CD4-positive, alpha-beta T cell treated with Interleukin-2 at 100 ng/mL for 4 hours (primary cell): ENCODE measurements at places on chromosomes 4 and X.
A peak's percentile ranks its signal among the peaks of the same experiment; 100 is the strongest.

DNA sequence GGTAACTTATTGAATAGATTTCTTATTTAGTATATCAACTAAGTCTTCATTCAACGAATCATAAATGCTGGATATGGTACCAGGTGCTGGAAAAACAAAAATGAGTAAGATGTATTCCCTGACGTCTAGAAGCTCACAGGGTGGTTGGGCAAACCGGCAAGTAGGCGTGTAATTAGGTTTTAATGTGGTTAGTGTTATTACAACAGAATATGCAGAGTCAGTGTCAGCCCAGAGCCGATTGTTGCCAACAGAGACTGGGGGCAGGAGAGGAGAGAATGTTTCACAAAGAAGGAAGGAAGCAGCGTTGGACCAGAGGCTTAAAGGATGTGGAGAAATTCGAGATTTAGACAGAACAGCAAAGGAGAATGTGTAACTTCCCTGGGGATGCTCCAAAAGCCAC lies 111.7 kb downstream of the TENM3 start:
- no peak for DNase-seq

- DNase-seq = no peak
Observed at GRCh38 chr4:151887031-151887815, 126.4 kb upstream of the GATB start.

- DNase-seq = no peak
Observed at GRCh38 chr4:73741031-73741749, 821 bp downstream of the CXCL8 start.

DNA sequence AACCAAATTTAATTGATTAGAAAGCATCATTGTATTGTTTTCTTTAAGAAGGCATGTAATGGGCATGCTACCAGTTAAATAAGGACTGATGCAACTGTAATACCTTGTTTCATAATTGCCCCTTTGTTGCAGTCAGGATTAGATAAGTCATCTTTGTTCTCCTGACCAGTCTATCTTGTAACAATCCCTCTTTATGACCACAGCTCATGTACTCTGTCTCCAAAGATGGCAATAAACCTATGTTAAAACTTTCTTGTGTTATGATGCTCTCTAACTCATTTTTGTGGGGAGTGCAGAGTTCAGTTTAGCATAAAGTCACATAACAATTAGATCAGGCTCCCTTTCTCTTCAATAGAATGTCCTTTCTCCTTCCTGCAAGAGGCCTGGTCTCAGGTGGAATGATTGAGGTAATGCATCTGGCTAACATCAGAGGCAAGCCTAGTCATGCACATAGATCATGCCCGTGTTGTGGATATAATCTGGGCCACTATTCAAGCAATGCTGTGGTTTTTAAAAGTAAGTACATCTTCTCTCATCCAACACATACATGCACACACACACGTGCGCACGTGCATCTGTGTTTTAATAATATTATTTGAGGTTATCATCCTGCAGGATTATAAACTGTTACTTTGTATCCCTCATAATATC lies 45.6 kb downstream of the TMEM154 start:
- no peak for DNase-seq

GRCh38 chr4:112099701-112100297 lies 45.5 kb upstream of the FAM241A start:
- peak; percentile 62 for DNase-seq

- DNase-seq = no peak
Observed at GRCh38 chr4:13527192-13527980, 16.9 kb downstream of the NKX3-2 start.

GRCh38 chrX:13376857-13377549 lies 57.1 kb upstream of the ATXN3L start:
- no peak for DNase-seq

- DNase-seq = no peak
Observed at GRCh38 chr4:38237139-38237538, 276.9 kb downstream of the PTTG2 start.

- DNase-seq = no peak
Observed at GRCh38 chr4:1104647-1105046, 8.7 kb downstream of the RNF212 start.

GRCh38 chr4:114100288-114101031 lies 121.0 kb upstream of the ARSJ start:
- no peak for DNase-seq

- DNase-seq = no peak
Observed at GRCh38 chr4:74056858-74057562, 18.5 kb upstream of the CXCL3 start.

DNA sequence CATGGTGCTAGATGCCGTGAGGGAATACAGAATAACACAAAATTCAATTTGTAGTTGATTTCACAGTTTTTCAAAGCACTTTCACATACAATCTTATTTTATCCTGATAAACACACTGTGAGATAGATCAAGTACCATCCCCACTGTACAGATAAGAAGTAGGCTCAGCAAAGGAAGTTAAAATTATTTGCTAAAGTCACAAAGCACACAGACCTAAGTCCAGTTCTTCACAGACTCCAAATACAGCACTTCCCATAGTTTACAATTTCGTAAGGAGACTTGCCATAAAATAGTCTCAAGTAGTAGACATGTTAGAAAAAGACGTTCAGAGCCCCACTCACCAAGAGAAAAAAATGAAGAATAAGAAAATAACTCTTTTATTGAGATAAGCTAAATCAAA lies 7.8 kb upstream of the CUL4B start:
- no peak for DNase-seq

GRCh38 chr4:27692158-27692557 lies 831.5 kb downstream of the STIM2 start:
- no peak for DNase-seq

- peak; percentile 19 for DNase-seq
Observed at GRCh38 chrX:45083314-45083713, 117.4 kb downstream of the DIPK2B start.

DNA sequence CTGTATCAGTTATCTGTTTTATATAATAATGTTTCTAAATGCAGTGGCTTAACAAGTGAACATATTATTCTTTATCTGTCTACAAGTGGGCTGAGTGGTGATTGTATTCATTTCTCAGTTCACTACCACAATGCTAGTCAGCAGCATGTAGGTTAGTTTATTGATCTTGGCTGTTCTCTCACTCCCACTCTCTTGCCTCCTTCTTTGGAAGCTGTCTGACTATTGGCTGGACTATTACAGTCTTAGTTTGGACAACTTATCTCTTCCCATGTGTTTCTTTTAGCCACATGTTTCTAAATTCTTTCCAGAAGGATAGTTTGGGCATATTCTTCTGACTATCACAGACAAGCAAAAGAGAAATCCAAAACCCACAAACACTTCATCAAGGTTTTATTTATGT lies 459.5 kb upstream of the AGA start:
- DNase-seq = no peak

- DNase-seq = no peak
Observed at GRCh38 chr4:53191997-53192396, 173.9 kb downstream of the SCFD2 start.

DNA sequence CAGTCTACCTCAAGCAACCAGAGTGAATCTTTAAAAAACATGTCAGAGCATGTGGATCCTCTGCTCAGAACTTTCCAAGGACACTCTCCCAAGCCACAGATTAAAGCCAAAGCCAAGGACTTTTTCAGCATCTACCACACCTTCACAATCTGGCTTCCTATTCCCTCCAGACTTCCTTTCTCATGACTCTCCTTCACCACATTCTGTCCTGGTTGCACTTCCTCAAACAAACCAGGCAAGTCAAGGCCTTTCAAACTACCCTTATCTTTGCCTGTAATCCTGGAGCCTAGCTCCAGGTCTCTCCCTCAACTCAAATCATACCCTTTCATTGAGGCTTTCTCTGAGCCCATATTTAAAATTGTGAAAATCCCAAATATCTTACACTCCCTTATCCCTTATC lies 191.6 kb upstream of the GALNTL6 start:
- DNase-seq = no peak

GRCh38 chr4:48321312-48321711 lies 20.0 kb upstream of the SLAIN2 start:
- no peak for DNase-seq

- no peak for DNase-seq
Observed at GRCh38 chrX:40145923-40146261, 48.1 kb upstream of the BCOR start.

DNA sequence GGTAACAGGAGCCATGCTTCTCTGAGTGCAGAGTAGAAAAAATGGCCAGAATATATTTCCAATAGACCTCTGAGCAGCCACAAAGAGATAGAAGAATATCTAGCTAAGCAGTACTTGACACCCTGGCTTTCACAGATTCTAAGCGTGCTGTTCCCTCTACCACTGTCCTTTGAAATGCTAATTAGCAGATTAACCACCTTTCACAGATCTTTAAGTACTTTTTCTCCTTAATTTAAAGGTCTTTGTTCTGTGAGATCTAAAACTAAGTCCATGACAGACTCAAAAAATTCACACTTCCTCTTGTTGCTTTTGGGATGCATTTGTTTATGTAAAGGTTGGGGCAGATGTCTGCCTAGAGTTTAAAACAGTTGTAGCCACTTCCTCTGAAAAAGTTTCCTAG lies 28.3 kb upstream of the MAGEC2 start:
- no peak for DNase-seq

- no peak for DNase-seq
Observed at GRCh38 chr4:86330961-86331742, 28.7 kb downstream of the MAPK10 start.

DNA sequence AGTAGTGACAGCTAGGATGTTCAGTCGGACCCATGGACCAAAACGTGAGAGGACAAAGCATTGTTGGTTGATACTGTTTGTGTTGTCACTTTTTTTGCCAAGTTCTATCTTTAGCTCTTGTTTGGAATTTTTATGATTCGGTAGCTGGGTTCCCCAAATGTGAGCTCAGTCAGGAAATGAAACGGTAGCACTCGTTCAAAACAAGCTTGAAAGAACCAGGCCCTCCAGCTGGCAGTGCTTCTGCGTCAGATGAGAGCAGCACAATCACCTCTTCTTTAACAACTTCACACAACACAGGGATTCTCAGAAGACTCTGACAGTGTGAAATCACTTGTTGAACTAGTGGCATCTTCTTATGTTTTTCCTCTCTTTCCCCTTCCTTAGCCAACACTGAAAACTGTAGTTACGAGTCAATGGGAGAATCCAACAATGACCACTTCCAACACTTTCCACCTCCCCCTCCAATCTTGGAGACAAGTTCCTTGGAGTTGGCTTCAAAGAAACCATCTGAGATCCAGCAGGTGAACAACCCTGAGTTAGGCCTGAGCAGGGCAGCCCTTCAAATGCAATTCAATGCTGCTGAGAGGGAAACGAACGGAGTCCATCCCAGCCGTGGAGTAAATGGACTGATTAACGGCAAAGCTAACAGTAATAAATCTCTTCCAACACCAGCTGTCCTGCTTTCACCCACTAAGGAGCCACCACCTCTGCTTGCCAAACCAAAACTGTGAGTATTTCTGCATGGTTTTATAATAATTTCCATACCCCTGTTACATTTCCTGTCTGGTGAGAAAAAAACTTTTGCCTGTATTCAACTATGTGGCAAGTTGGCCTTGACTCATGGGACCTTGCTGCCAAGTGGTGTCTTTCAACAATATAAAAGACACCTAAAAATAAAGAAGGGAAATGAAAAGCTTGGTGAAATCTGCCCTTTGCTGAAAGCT lies 214.6 kb downstream of the PALLD start:
- DNase-seq = no peak

GRCh38 chr4:158829254-158829653 lies 60.4 kb downstream of the FNIP2 start:
- no peak for DNase-seq

- no peak for DNase-seq
Observed at GRCh38 chrX:65406532-65406931, 128.1 kb downstream of the LAS1L start.
